Spinal cord (tissue), 10 donors: ENCODE measurements at places on chromosomes 7 and 10.

DNA sequence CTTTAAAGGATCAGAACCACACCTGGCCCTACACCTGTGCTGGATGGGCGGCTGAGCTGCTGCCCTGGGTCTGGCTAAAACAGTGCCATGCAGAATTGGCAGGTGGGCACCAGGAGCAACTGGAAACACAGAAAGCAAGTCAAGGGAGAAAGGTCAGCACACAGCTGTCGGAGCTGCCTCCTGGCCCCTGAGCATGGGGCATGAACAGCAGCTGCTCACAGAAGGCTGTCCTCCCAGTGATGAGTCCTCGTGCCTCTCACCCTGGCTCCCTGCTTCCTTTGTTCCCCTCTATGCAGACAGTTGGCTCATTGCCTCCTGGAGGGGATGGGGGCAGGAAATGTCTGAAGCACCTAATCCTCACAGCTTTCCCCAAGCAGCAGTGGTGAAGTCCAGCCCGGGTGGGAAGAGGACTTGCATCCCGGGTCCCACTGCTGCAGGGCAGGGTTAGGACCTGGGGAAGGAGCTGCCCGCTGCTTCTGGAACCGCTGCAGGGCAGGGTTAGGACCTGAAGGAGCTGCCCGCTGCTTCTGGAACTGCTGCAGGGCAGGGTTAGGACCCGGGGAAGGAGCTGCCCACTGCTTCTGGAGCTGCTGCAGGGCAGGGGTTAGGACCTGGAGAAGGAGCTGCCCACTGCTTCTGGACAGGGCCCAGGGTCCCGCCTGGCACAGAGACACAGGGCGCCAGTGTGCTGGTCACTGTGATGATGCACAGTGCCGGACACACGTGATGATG, 37.3 kb downstream of the VIPR2 start:
- DNase-seq, result no peak

GRCh38 chr10:120432209-120432608, 24.8 kb upstream of the PLPP4 start:
- no peak for DNase-seq

GRCh38 chr10:110499796-110500514, 2.2 kb downstream of the DUSP5 start:
- DNase-seq, result no peak

DNA sequence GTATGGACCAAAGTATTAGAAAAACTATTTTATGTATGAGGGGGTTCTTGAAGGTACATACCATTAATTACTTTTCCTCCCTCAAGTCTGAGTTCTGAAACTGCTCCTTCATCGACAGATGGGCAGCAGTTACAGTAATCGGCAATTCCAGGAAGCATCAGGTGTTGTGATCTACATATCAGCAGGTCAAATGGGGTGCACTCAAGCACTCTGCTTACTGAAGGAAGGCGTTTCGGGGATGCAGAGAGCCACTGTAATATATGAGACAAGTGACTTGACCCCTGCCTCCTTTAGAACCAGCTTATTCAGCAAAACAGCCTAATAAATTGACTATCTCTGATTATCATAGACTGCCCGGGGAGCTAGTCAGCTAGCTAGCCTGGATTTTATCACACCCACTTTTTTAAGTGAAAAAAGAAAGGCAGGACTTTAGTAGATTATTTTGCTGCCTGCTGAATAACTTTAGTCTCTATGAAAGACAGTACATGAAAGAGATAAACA, 4.2 kb downstream of the SMNDC1 start:
- no peak for DNase-seq

- no peak for DNase-seq
These were observed 78.4 kb upstream of the GSDME start for GRCh38 chr7:24835643-24836042.

DNA sequence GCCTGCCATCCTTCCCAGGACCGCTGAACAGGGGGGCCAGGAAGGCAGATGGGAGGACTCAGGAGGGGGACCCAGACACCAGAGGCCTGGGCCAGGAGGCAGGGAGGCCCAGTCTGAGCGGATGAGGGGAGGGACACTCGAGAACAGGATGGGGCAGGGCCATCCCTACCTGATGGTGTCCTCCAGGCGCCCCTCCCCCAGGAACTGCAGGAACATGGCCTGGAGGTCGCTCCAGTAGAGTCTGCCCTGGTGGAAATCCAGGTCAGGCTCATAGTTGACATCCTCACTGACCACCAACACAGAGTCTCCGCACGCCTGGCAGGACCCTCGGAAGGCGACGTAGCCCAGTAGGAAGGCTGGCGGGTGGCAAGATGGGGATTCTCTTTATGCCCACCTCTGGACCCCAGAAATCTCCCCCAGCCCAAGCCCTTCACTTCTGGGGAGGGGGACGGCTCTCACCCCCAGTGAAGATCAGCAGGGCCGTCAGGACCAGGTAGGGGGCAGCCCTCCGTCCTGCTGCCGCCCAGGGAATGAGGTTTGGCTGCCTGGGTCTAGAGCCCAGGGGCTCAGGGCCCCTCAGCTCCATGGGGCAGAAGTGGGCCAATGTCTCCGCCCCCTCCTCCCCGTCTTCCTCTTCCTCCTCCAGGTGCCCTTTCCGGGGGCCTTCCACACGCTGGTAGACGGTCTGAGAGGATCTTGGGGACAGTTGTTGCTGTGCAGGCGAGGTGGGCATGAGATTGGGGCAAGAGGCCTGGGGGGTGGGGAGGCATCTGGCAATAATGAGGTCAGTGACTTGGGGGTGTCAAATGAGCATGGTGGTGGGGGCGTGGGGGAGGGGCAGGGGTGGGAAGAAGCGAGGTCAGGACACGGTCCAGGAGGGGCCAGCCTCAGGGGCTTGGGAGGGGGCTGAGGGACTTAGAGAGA, 573 bp downstream of the TFR2 start:
- no peak for DNase-seq

DNA sequence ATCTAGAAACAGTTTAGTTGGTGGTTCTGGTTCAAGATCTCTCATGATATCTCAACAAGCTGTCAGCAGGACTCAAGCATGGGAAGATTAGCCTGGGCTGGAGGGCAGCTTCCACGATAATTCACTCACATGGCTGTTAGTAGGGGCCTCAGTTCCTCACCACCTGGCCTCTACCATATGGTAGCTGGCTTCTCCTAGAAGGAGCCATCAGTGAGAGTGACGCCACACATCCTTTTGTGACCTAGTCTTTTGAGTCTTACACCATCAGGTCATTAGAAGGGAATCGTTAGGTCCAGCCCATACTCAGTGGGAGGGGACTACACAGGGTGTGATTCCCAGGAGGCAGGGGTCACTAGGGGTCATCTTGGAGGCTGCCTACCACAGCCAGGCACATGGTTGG, 239.3 kb upstream of the PLPP4 start:
- DNase-seq, result no peak

GRCh38 chr7:34740840-34741239, 82.8 kb downstream of the NPSR1 start:
- no peak for DNase-seq

DNA sequence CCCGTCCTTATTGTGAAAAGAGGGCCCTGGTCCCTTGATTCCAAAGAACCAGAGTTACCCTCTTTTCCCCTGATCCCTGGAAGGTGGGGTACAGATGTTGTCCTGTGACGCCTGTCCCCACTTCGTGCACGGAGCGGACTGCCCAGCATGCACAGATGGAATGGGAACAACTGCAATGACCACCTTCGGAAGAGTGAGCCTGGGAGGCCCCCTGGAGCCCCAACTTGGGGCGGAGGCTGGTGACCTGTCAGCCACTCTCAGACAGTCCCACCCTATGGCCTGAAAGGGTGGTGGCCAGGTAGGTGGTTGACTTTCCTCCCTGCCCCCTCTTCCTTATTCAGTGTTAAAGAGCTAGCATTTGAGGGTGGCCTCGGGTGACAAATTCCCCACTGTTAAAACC, 196.6 kb upstream of the GALNT17 start:
- no peak for DNase-seq

GRCh38 chr7:82044497-82045080, 274.7 kb upstream of the HGF start:
- DNase-seq, result peak; percentile 54

- no peak for DNase-seq
These were observed 131.6 kb downstream of the ITGA8 start for GRCh38 chr10:15588151-15588550.

DNA sequence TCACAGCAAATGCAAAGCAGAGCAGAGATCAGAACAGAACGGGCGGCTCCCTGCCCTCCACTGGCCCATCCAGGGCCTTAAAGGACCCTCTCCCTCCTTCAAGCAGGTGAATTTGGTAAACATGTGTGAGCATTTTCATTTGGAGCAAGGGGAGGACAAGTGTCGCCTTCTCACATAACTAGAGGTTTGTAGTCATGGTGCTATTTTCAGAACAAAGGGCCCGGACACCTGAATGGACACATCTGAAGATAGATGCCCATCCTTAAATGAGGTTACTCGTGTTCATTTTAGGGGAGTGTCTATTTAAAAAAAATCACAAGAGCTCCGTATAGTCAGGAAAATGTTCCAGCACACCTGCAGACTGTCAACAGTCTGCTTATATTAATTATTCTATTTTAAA, 153.8 kb downstream of the PRKCQ start:
- no peak for DNase-seq

DNA sequence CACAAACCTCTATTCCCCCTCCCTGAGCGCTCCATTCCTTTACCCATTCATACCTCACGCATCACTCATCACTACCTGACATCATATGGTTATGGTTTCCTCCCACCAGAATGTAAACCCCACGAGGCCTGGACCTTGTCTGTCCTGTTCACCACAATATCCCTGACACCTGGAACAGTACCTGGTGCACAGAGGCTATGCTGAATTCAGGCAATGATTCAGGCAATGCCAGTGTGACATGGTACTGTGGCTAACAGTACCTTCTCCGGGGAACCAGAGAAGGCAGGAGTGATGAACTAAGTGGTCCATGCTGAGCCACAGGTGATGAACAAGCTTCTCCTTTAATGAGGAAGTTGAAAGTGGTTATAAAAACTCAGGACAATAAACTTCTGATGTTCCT, 202.5 kb upstream of the PLXNA4 start:
- DNase-seq, result no peak

GRCh38 chr10:68560186-68560942, at the start of gene TET1:
Gene TET1, plus strand, starts transcription at chr10:68560337. Its CDS starts 12,002 bp downstream, at chr10:68572339.
- peak; percentile 74 for DNase-seq

GRCh38 chr7:27166531-27167505, 1.5 kb upstream of the HOXA9 start:
- DNase-seq, result no peak

GRCh38 chr10:43060291-43060690, 16.6 kb upstream of the RET start:
- no peak for DNase-seq

- no peak for DNase-seq
These were observed 955 bp downstream of the DUS4L start for GRCh38 chr7:107564553-107565298.

- peak; percentile 36 for DNase-seq
These were observed 48.7 kb downstream of the GCC1 start for GRCh38 chr7:127536741-127537140.

- no peak for DNase-seq
These were observed 38.2 kb downstream of the PRSS2 start for GRCh38 chr7:142808802-142809583.

DNA sequence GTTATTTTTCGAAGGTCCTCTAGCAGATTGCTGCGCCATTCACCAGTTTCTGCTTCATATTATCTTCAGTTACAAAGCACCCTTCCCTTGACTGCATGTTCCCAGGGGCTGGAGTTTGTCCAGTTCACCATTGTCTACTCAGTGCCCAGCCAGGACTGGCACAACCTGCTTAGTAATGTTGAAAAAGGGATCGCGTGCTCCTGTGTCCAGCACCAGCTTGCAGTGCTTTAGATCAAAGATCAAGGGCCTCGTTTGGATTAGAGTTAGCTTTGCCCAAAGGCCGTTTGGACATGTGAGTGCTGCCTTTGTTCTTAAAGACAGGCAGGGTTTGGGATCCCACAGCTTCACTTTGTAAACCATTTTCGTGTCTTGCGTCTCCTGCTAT, 867 bp downstream of the ATP6V0E2 start:
- no peak for DNase-seq

GRCh38 chr7:25282194-25282593, 53.9 kb upstream of the NPVF start:
- DNase-seq, result no peak

DNA sequence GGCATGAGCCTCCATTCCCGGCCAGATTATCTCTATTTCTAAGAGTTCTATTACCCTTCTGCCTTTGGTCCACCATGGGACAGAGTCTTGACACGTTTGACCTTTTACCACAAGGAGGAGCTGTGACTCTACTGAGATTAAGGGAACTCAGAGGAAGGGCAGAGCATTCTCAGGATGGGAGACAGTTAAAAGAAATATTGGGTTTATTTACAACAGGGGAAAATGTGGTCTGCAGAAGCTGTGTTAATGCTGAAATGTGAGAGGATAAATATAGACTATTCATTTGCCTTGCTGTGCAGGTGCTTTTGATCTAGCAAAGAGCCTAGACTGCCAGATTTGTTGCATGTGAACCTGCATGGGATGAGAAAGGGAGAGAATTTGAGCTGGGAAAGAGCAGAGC, 45.8 kb upstream of the PRSS58 start:
- DNase-seq, result no peak

GRCh38 chr10:48948470-48949037, 8.9 kb upstream of the LRRC18 start:
- no peak for DNase-seq

DNA sequence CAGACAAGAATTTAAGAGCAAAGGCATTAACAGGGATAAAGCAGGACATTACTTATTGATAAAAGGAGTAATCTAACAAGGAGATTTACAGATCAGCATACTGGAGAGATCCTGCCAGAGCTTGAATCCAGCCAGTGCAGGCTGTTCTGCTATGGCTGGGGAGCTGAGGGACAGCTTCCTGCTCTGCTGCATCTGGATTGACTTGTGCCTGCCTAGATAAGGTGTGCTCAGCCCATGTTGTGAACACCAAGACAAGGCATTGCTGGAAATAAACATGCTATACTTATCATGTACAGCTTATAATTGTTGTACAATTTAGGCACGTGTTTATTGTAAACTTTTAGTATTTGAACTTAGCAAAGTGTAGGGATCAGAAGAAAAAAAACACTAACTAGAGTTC, 71.7 kb downstream of the HIF1AN start:
- DNase-seq, result no peak

DNA sequence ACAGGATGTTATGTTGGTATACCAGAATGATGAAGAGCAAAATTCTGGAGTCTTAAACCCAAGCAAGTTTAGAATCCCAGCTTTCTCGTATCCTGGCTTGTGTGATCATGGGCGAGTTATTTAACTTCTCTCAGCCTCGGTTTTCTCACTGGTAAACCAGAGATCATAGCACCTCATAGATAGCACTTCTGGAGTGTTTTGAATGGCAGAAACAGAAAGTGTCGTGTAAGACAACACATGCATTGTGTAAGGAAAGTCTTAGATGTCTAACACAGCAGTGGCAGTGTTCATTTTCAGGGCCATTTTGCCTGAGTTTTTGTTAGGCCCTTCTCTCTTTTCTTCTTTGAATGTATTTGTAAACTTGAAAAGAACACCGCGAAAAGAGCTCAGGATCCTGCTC, 465.1 kb downstream of the AUTS2 start:
- DNase-seq, result no peak
